Stimulated activated CD8-positive, alpha-beta memory T cell treated with anti-CD3 and anti-CD28 coated beads, Interleukin-15, amount 100 ng/mL, for 1 hour (primary cell): ENCODE measurements at places on chromosomes 7 and 10.

DNA sequence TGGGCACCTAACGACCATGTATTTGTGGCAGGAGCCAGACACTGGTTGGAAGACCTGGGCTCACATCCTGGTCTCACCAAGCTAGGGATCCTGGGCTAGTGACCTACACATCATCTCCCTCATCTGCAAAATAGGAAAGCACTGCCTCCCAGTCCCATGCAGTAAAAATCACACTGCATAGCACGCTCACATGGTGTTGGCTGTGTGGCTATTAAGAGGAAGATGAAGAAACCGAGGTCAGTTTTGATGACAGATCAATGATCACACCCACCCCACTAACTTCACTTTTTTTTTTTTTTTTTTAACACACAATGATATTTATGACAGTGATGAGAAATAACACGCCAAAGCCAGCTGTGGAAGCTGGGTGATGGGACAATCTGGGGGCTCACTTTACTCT, 146.5 kb downstream of the RNF216 start:
- no peak for DNase-seq

- DNase-seq, result no peak
Observed at GRCh38 chr7:27364344-27364758, 121.7 kb downstream of the EVX1 start.

- DNase-seq, result no peak
Observed at GRCh38 chr10:123621492-123621891, 44.7 kb upstream of the GPR26 start.

DNA sequence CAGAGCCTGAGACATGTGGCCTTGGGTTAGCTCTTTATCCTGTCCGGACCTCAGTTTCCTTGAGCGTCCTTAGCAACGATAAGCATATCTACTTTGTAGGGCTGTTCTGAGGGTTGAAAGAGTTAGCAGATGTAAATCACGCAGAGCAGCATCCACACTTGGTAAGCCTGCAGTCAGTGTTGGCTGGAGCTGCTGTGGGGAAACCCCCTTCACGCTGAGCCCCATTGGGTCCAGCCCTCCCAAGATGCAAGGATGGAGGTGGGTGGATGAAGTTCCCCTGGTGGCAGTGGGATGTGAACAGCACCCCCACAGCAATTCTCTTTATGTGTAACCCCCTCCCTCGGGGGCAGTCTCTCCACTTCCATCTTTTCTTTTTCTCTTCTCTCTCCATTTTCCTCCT, 109.9 kb downstream of the PLXNA4 start:
- DNase-seq, result no peak

GRCh38 chr10:15789793-15790525, 70.2 kb upstream of the ITGA8 start:
- no peak for DNase-seq

DNA sequence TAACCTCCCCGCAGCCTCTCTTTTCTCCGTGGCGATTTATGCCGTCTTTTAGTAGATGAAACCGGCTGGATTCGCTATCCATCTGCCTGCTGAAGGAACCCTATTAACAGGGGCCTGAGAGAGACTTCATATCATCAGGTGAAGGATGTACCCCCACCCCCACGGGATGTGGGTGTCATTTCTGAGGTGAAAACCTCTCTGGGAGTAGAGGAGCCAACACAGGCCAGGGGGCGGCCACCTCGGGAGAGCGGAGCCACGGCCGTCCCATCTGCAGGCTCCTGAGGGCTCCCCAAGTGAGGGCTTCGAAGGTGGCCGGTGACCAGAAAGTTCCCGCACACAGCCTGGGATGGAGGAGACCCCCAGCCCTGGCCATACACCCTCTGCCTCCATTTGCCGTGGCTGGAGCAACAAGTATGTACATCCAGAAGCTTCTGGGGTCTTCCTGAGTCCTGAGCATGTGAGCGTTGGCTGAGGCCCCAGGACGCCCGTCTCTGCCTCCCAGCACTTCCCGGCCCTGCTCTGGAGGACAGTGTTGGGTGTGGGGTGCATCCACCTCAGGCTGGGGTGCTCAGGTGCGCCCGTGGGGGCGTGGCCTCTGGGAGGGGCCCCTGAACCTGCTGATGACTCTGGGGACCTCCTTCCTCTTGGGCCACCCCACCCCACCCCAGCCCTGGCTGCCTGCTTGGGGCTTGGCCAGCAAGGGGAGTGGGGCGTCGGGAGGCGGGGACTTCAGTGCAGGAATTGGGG, 84.7 kb downstream of the NKX6-2 start:
- no peak for DNase-seq

- DNase-seq, result no peak
Observed at GRCh38 chr7:106551936-106552335, 109.0 kb downstream of the CCDC71L start.

- no peak for DNase-seq
Observed at GRCh38 chr7:135197343-135197742, 14.0 kb downstream of the WDR91 start.

- DNase-seq, result no peak
Observed at GRCh38 chr10:62992145-62992721, 140.9 kb upstream of the NRBF2 start.

GRCh38 chr7:76051840-76052239, 3.9 kb downstream of the MDH2 start:
- DNase-seq, result no peak

- DNase-seq, result no peak
Observed at GRCh38 chr7:123131961-123132360, 67.8 kb downstream of the SLC13A1 start.

GRCh38 chr7:44769776-44770294, 21.2 kb downstream of the ZMIZ2 start:
- no peak for DNase-seq

DNA sequence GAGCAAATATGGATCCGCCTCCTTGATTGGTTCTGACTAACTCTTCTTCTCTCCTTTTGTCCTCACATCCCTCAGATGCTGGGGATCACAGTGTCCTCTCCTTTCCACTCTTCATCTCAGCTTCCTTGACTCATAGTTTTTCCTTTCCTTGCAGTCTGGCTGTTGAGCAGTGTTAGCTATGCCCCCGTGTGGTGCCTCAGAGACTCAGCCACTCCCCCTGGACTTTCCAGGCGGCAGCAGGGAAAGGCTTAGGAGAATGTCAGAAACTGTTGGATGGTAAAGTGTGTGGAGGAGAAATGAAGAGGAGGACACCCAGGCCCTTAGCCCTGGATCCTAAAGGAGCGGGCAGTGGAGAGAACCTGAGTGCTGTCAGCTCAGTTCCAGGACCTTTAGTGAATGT, 267.5 kb downstream of the CELF2 start:
- DNase-seq, result no peak

DNA sequence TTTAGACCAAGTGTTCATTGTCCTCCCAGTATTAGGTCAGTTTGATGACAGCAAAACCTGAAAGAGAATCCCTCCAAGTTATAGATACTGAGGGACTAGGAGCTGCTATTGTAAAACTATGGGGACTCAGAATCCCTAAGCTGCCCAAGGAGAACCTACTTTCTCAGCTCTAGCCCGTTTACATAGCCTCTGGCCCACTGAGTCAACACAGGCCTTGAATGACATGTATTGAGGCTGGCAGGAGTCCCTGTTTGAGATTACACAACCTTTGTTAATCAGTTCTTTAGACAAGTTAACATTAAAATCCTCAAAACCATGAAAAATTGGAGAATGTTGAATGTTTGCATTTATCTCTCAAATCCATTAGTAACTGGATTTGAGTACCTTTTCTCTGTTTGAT, 1079.0 kb downstream of the KCNMA1 start:
- DNase-seq, result no peak

DNA sequence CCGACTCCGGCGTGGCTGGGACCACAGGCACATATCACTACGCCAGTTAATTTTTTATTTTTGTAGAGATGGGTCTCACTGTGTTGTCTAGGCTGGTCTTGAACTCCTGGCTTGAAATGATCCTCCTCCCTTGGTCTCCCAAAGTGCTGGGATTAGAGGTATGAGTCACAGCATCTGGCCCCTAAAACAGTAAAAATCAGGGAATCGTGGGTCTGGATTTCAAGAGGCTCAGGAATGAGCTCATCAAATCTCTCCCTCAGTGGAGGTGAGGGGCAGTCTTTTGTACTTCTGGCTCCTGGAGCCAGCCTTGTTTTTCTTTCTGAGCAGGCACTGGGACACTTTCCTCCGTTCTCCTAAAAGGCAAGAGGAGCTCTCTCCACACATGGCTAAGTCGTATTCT, 32.1 kb upstream of the RHEB start:
- no peak for DNase-seq

DNA sequence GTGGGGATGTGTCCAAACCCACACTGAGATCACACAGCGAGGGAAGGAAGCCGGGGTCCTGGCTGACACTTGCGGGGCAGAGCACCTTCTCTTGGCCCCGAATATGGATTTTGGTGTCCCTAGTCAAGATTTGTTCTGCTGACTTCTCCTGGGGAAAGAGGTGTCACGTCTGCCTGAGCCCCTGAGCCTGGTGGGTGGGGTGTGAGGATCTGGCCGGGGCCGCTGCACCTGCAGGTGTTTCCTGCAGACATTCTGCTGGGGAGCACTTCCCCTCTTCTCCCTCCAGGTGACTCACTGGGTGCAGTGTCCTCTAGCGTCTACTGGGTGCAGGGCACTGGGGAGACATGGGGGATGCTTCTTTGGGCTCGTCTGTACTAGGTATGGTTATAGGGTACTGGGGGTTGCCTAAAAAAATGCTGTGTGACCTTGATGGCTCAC, 99.2 kb downstream of the GRK5 start:
- DNase-seq, result peak; percentile 57

GRCh38 chr7:150448789-150449147, 1.7 kb upstream of the GIMAP8 start:
- peak; percentile 76 for DNase-seq

- no peak for DNase-seq
Observed at GRCh38 chr7:27193335-27194001, 6.4 kb downstream of the HOXA13 start.

GRCh38 chr7:3560495-3560894, 259.4 kb downstream of the SDK1 start:
- no peak for DNase-seq

DNA sequence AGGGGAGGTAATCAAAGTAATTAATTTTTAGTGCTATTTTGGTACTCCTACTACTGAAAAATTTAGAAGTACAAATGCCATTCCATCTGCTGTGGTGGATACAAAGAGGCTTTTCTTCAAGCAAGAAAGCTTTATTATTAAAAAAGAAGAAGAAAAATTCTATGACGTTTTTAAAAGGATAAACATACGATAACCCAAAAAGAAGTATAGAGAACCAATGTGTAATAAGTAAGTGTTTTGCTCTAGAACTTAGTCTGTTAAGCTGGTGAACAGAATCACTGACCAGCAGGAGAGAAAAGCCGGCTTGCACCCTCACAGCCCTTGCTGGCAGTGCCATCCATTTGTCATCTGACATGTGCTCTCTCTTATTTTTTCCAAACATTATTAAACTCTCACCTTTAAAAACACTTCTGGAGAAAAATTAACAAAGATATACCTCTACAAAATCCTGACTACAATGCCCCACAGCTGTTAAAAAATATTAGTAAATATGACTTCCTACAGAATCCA, 81.5 kb downstream of the SRPK2 start:
- no peak for DNase-seq

DNA sequence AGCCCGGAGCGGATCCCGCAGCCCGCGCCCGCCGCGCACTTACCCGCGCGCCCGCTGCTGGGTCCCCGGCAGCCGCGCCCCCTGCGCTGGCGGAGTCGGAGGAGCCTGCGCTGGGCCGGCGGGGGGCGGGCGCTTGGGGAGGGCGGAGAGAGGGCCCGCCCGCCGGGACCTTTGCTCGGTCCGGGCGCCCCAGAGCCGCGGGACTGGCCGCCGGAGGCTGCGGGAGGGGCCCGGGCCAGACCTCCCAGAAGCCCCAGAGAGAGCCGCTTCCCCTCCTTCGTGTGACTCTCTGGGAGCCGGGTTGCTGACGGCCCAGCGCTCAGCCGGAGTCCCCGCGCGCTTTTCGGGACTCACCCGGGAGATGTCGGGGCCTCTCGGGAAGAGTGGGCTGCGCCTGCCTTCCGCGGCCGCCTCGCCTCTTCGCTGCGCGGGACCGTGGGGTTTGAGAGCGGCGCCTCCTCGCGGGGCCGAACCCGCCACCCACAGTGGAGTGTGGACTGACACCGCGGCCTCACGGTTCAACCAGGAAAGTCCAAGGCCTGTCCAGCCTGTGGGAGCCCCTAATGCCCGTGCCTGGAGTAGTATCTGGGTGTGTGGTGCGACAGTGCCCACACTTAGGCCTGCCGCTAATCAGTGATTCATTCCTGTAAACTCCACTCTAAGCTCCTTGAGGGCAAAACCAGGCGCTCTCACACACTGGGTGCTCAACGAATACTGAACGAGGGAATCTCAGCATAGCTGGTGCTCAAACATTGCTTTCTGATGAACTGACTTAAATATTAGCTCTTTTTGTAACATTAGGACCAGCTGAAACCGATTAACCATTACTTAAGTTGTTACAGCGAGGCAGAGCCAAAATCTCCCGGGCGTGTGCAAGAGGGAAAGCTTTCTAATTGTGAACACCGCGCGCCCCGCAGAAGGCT, at the start of gene GSDME:
TSS of gene GSDME (minus strand) at position 112 of the 923 bp plus-strand sequence. CDS start 7,690 bp downstream, outside the sequence.
- DNase-seq, result no peak

DNA sequence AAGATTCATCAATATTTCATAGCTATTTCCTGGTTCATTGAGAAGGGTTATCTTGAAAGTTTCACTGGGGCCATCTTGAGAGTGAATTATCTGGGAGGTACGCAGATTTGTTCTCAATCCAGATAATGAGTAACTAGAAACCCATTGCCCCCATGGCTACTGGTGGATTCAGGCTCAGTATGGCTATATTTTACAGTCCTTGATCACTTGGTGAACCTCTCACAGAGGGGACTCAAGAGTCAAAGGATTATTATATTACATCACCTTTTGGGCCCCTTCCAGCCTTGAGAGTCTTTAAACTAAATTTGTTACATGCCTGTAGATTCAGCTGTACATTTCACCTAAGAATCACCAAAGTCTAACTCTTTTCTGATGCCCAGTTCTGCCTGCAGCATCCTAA, 11.6 kb downstream of the NKX2-3 start:
- no peak for DNase-seq

DNA sequence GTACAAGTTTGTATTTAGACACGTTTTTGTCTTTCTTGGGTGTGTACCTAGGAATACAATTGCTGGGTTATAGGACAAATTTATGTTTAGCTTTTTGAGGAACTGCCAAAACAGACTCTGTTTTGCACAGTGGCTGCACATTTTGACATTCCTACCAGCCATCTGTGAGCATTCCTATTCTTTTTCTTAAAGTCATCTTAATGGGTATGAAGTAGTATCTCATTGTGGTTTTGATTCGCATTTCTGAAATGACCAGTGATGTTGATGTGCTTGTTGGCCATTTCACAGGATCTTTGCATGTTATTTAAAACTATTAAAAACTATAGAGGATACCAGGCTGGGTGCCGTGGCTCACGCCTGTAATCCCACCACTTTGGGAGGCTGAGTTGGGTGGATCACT, 32.6 kb upstream of the IL15RA start:
- no peak for DNase-seq

DNA sequence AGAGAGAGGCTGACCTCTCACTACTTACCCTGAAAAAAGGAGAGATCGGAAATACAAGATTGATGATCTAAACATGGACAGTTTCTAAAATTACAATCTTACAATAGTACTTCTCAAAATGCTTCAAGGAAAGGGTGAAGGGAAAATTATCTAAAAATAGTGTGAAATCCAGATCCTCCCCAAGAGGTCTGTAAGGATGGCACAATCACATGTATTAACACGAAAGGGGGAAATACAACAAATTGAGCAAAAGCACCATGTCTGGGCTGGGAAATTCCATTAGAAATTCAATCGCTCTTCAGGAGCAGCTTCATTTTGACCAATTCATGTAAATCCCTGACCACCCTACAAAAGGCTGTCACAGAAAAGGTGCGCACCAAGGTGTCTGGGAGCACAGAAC, 67.0 kb downstream of the PKD1L1 start:
- no peak for DNase-seq
